ENCODE measurements at places on chromosomes 1 and 21.
A peak's percentile ranks its signal among the peaks of the same experiment; 100 is the strongest.

DNA sequence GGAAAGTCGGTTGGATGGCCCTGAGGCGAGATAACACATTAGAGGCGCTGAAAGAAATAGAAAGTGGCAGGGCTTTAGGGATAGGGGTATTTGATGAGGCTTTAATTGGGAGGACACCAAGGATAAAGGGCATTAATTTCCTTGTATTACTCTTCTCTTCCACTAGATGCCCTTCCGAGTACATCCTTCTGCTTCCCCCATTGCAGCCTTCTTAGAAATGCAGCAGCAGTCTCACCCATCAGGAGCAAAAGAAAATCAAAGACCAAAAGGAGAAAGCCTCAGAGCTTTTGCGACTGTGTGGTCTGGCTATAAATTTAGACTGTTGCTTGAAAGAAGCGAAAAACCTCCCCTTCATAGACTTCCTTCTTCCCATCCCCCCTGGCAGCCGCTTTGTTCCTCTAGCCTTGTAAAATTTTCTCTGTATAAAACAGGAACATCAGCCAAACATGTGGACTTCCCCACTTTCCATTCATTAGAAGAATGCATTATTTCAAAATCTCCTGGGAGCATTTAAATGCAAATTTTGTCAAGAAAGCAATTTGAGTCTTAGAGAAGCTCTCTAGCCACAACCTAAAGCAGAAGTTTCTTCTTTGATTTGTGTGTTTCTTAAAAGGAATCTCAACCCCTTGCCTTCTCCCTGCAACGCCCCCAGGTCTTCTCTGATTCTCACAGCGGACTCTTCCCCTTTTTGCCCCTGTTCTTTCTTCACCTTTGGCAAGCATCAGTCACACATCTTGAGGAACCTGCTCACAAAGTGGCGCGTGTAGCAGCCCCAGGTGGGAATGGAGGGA lies 76.6 kb downstream of the NDUFS5 start:
- DNase-seq = no peak
- H3K4me1 ChIP-seq = peaks cover 58% of the 10 kb centered on the region
- no peaks in the 10 kb centered on the region for H3K27me3 ChIP-seq

- H3K36me3 ChIP-seq = no peaks in the 10 kb centered on the region
- peaks cover 45% of the 10 kb centered on the region for H3K4me1 ChIP-seq
- DNase-seq = no peak
- peak overlapping the region; percentile 79 for H3K4me3 ChIP-seq
- peaks cover 31% of the 10 kb centered on the region for H3K27me3 ChIP-seq
- H3K27ac ChIP-seq = no peak overlapping the region
Measured at GRCh38 chr1:201021630-201022492, 1.7 kb downstream of the KIF21B start.

- no peak for DNase-seq
- no peak overlapping the region for H3K27ac ChIP-seq
- H3K27me3 ChIP-seq = no peaks in the 10 kb centered on the region
- no peaks in the 10 kb centered on the region for H3K4me1 ChIP-seq
Measured at GRCh38 chr1:178877896-178878295, 7.0 kb upstream of the ANGPTL1 start.

DNA sequence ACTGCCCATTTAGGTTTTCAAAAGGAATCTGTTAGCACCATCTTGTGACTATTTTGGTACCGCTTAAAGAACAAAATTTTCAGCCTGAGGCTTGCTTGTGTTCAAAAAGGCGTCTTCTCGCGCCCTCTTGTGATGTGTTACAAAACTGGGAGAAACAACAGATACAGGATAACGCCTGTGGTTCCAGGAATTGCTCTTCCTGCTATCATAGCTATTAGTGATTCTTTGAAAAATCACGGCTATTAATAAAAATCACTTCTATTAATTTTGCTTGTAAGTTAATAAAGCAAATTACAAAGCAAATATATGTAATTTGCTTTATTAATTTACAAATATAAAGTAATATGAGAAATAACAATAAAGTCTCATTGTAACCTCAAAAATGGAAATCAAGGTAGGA lies 82.2 kb upstream of the ABCD3 start:
- no peak overlapping the region for H3K27ac ChIP-seq
- H3K4me1 ChIP-seq = peaks cover 2% of the 10 kb centered on the region
- H3K36me3 ChIP-seq = no peaks in the 10 kb centered on the region

GRCh38 chr21:34983680-34984086 lies 65.4 kb downstream of the RUNX1 start:
- H3K4me1 ChIP-seq = no peaks in the 10 kb centered on the region
- peak overlapping the region; percentile 15 for H3K27ac ChIP-seq
- no peaks in the 10 kb centered on the region for H3K36me3 ChIP-seq
- no peak overlapping the region for H3K4me3 ChIP-seq
- no peak for DNase-seq
- peaks cover 8% of the 10 kb centered on the region for H3K27me3 ChIP-seq

DNA sequence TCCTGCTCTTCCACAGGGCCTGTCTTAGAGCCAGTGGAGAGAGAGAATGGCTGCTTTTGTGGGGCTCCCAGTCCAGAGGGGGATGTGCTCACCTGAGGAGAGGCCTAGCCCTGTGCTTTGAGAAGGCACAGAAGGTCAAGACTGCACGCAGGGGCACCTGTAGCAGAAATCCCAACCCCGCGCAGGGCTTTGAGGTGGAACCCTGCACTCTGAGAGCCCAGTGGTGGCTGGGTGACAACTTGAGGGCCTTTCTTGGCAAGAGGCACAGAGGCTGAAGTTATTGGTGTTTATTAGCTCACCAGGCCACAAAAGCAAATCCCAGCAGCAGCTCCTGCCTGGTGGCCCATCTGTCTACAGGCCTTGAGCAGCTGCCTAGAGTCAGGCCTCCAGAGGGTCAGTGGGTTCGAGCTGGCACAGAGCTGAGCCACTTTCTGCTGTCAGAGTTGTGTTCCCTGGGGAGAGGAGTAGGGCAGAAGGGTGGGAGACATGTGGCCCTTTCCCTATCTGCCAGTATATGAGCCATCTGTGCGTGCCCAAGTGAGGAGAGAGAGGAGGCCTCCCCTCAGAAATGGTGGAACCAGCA lies 31.4 kb downstream of the SZRD1 start:
- H3K27ac ChIP-seq = no peak overlapping the region
- DNase-seq = no peak
- H3K4me1 ChIP-seq = peaks cover 28% of the 10 kb centered on the region

- DNase-seq = no peak
- H3K27ac ChIP-seq = no peak overlapping the region
- H3K36me3 ChIP-seq = no peaks in the 10 kb centered on the region
- H3K27me3 ChIP-seq = no peaks in the 10 kb centered on the region
Measured at GRCh38 chr1:41537788-41538351, 53.4 kb upstream of the EDN2 start.

DNA sequence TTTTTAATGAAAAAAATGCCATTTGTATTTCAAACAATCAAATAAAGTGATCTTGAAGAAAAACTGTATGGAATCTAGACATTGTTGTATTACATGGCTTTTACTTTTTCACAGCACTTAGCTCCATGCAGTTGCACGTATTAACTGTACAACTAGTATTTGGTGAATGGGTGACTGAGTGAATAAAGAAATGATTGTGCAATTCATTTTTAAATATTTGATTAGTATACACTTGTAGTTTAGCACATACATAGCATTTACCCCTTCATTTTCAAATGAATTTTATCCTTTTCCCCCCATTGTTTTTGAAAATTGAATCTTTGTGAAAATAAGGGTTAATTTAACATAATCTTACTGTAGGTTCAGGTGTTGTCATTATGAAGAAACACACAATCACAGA lies 54.5 kb upstream of the GPR25 start:
- no peaks in the 10 kb centered on the region for H3K27me3 ChIP-seq
- H3K4me1 ChIP-seq = no peaks in the 10 kb centered on the region
- peaks cover 31% of the 10 kb centered on the region for H3K36me3 ChIP-seq
- no peak overlapping the region for H3K4me3 ChIP-seq

GRCh38 chr21:20169812-20170576 lies 828.2 kb upstream of the NCAM2 start:
- no peaks in the 10 kb centered on the region for H3K27me3 ChIP-seq
- no peaks in the 10 kb centered on the region for H3K4me1 ChIP-seq
- no peaks in the 10 kb centered on the region for H3K36me3 ChIP-seq
- no peak overlapping the region for H3K27ac ChIP-seq

- peak overlapping the region; percentile 67 for H3K27ac ChIP-seq
- H3K36me3 ChIP-seq = no peaks in the 10 kb centered on the region
Measured at GRCh38 chr21:43884012-43884860, 19.2 kb downstream of the AGPAT3 start.

DNA sequence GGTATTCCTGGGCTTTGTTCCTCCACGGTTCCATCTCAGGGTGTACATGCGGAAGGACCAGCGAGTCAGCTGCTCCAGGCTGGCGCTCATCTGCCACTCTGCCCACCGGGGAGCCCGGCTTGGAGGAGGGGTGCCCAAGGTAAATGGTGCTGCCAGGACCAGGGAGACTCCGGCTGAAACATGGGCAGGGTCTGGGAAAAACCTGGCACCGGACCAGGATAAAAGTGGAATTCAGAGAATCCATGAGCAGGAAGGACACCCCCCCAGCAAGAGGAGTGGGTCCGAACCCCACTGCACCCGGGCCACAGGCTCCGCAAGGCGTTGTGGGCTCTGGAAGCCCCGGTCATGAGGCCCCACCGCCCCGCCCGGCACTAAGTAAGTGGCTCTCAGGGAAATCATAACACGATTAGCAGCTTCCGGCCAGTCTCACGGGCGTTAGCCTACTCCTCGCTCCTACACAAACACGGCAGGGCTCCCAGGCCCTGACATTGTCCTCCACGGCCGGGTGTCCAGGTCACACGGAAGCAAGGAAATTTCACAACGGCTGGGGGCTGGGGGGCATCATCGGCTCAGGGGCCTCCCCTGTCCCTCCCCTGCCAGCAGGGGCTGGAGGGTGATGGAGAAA lies 21.1 kb downstream of the MEGF6 start:
- H3K4me1 ChIP-seq = no peaks in the 10 kb centered on the region
- H3K27me3 ChIP-seq = no peaks in the 10 kb centered on the region
- H3K27ac ChIP-seq = peak overlapping the region; percentile 2

DNA sequence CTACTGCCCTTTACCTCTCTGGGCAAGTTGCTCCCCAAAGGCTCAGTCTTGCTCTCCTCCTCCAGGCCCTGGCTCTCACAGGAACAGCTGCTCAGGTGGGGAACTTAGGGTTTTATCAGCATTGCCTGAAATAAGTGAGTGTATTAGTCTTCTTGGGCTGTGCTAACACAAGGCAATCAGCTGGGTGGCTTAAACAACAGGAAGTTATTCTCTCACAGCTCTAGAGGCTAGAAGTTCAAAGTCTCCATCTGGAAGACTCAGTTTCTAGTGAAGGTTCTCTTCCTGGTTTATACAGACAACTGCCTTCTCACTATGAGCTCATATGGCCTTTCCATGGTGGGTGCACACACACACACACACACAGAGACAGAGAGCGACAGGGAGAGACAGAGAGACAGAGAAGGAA lies 2.8 kb upstream of the CD1C start:
- H3K27me3 ChIP-seq = no peaks in the 10 kb centered on the region
- H3K4me1 ChIP-seq = no peaks in the 10 kb centered on the region
- no peaks in the 10 kb centered on the region for H3K36me3 ChIP-seq
- no peak overlapping the region for H3K27ac ChIP-seq
- no peak for DNase-seq
- H3K4me3 ChIP-seq = no peak overlapping the region

- peaks cover 10% of the 10 kb centered on the region for H3K4me1 ChIP-seq
- H3K27ac ChIP-seq = no peak overlapping the region
- DNase-seq = no peak
Measured at GRCh38 chr1:37732111-37732780, 32.7 kb downstream of the EPHA10 start.

GRCh38 chr1:27564710-27565649 lies 39.0 kb downstream of the AHDC1 start:
- peaks cover 89% of the 10 kb centered on the region for H3K4me1 ChIP-seq
- no peaks in the 10 kb centered on the region for H3K27me3 ChIP-seq

GRCh38 chr1:224564454-224565084 lies 51.5 kb upstream of the CNIH3 start:
- H3K27me3 ChIP-seq = no peaks in the 10 kb centered on the region
- no peak for DNase-seq
- H3K4me1 ChIP-seq = peaks cover 8% of the 10 kb centered on the region
- peak overlapping the region; percentile 3 for H3K27ac ChIP-seq
- no peaks in the 10 kb centered on the region for H3K36me3 ChIP-seq
- H3K4me3 ChIP-seq = no peak overlapping the region

DNA sequence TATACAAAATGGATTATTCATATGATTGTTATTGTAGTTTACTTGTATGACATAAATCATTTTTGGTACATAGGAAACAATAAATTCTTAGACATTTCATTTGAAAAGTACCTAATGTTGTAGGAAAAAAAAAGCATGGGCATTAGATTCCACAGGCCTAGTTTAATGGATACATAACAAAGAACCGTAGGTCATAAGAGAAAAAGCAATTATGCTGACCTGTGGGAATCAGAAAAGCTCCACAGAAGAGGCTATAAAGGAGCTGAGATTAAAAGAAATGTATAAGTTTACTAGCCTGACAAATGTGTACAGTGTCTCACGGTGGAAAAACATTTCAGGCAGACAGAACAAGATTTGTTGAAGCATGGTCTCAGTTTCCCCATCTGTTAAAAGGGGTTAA lies 3.7 kb downstream of the DEPDC1 start:
- H3K4me3 ChIP-seq = no peak overlapping the region
- H3K27me3 ChIP-seq = no peaks in the 10 kb centered on the region
- no peak overlapping the region for H3K27ac ChIP-seq
- no peaks in the 10 kb centered on the region for H3K36me3 ChIP-seq

DNA sequence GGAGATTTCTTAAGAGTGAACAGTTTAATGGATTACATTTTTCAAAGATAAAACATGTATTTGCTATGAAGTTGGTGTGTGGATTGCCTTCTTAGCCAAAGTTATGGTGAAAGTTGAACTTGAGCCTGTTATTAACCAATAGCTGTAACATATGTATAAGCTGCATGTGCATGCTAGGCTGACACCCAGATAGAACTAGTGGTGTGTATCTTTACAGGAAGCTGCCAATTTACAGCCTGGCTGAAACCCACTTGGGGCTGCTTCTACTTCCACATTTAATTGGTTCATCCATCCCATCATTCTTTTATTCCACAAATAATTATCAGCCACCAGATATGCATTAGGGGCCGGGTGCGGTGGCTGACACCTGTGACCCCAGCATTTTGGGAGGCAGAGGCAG lies 3.3 kb downstream of the PLA2G5 start:
- no peak overlapping the region for H3K4me3 ChIP-seq
- no peak for DNase-seq
- no peaks in the 10 kb centered on the region for H3K4me1 ChIP-seq
- H3K27me3 ChIP-seq = no peaks in the 10 kb centered on the region

GRCh38 chr1:30965924-30966599 lies 57.5 kb upstream of the SDC3 start:
- H3K4me3 ChIP-seq = no peak overlapping the region
- H3K36me3 ChIP-seq = peaks cover 97% of the 10 kb centered on the region
- peaks cover 6% of the 10 kb centered on the region for H3K4me1 ChIP-seq
- H3K27me3 ChIP-seq = no peaks in the 10 kb centered on the region
- DNase-seq = no peak

DNA sequence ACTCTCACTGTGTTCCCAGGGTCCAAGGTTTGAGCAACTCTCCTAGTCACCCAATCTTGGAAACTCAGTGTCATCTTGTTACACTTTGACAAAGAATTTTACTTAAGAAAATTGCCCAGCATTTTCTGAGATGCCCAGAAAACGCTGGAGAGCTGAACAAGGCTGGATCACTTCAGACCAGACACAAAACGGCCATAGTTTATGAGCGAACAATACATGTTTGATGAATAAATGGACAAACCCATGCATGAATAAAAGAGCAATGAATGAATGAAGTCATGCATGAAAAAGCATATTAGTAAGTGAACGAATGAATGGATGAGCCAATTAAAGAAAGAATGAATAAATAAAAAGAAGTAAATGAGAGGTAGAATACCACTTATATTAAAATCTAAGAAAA lies 103.8 kb downstream of the MATN1 start:
- H3K27me3 ChIP-seq = no peaks in the 10 kb centered on the region
- no peak overlapping the region for H3K4me3 ChIP-seq
- H3K4me1 ChIP-seq = no peaks in the 10 kb centered on the region

- H3K27me3 ChIP-seq = no peaks in the 10 kb centered on the region
- H3K4me1 ChIP-seq = peaks cover 6% of the 10 kb centered on the region
- H3K36me3 ChIP-seq = no peaks in the 10 kb centered on the region
Measured at GRCh38 chr1:229087339-229087738, 183.6 kb upstream of the RAB4A start.
